Cardiac ventricle fibroblast (primary cell): ENCODE measurements at places on chromosomes 16 and 17. TPM values are rescaled to one million over a fixed set of nuclear protein-coding genes. Genes with fewer than 3 reads are reported as not detected.

CHMP1A gene
- 56.5 and 64.0 TPM in 2 replicates for total RNA-seq

ENPP7 gene
- total RNA-seq: not detected in 2 replicates

KRTAP2-3 gene
- not detected in 2 replicates for total RNA-seq

OR1A1 gene
- not detected in 2 replicates for total RNA-seq

PAFAH1B1 gene
- 37.1 and 50.6 TPM in 2 replicates for total RNA-seq

NXN gene
- total RNA-seq: 8.7 and 10.3 TPM in 2 replicates

TMEM92 gene
- not detected in 2 replicates for total RNA-seq
